Ovary (tissue), 10 donors: ENCODE measurements at places on chromosomes 7 and 10. TPM values are rescaled to one million over a fixed set of nuclear protein-coding genes. Genes with fewer than 3 reads are reported as not detected.

GRCh38 chr10:101691081-101691480 lies 3.9 kb downstream of the FBXW4 start:
- no peak for DNase-seq

CDC14C gene
- not detected for polyA plus RNA-seq

DNA sequence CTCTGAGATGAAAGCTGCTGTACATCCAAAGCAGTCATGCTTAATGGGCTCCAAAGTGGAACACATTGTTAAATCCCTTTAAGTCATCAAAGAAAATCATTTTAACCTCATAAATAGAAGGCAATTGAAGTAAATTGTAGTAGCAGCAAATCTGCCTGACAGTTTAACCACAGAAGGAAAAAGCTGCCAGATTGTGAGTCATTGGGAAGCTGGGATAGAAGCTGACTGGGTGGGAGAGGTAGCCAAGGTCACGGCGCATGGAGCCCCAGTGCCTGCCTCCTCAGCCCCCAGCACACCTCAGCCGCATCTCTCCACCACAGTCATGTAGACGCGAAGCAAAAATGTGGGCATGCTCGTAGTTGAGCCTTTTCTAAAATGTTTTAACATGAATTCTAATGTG lies 44.0 kb downstream of the TARP start:
- DNase-seq: no peak

DNA sequence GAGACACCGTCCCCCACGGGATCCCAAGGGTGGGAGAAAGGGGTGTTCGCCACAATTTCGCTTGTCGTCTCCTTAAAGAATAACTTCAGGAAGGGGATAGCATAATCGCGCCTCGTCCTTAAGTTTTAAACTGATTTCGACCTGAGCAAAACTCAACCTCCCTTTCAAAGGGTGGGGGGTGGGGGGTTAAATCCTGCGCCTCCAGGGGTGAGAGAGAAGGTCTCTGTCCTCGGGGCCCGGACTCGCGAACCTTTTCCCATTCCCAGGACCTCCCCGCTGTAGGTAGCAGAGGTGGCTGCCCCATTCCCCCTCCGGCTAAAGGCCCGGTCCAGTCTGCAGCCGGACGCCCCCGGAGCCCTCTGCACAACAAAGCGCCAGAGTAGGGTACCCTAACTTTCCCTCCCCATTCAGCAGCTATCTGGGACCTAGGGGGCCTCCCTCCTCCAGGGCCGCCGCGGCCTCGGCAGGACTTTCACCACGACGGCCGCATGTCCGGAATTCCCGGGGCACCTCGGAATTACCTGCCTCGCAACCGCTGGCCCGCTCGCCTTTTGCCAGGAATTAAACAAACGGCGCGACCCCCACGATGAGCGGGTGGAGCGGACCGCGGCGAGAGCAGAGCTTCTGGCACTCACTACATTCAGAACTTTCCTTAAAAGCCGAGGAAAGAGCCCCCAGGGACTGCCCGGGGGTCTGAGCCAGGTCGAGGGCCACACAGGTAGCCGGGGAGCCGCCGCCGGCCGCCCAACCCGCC lies 1.7 kb downstream of the CDK6 start:
- peak; percentile 62 for DNase-seq

DNA sequence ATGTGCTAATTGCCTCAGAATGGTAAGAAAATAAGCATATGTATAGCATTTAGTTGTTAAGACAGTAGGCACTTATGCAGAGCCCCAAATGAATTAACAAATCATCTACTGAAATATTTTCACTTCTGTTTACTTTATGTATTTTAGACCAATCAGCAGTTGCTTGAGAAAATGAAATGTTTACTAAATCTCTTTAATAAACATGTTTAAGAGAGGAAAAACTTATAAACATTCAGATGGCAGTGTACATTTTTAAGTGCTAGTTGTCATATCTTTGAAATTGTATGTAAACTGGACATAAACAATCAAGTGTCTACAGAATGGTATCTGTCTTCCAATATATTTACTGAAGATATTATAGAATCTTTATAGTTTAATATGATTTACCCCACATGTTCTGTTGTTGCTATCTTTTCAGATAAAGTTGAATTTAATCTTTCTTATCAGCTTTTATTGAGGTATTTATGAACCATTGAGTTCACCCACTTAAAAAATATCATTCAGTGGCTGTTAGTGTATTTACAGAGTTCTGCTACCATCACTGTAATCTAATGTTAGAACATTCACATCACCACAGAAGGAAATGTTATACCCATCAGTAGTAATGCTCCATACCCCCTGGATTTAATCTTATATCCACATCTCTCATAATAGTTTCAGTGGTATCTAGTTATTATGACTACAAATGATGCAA lies 264.3 kb downstream of the ADK start:
- DNase-seq: no peak

PDK4 gene
- polyA plus RNA-seq: 204 TPM

DNA sequence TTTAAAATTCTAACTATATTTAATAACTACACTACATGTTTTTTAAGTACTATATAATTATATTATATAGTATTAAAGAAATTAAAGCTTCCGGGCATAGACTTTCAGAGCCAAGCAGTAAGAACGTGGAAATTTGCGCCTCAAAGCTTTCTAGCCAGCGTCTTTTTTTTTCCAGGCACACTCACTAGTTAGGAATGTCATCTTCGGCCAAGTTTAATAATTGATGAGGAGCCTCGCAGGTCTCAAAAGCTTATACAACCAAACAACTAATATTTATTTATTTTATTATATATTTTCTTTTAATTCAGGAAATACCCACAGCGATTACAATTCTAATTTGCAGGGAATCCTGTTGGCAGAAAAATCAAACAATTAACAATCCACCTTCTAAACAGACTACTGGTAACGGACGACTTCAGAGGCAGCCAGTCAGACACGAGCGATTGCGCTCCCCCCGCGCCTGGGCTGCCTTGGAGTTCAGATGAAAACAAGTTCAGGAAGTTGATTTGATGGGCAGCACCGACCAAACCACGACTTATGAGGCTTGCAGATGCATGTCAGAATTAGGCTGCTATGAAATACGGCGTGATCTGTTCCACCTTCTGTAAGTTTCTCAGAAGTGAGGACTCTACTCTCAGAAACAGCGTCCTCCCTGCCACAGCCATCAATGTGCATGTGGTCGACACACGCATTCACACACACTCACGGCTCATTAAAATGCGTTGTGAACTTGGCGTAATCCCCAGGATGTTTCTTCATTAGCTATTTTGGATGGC lies 431.8 kb upstream of the MGMT start:
- no peak for DNase-seq

GRCh38 chr10:86360657-86361056 lies 5.9 kb downstream of the GRID1 start:
- DNase-seq: no peak

- DNase-seq: no peak
These were observed 135.9 kb upstream of the ASAH2 start for GRCh38 chr10:50387007-50387731.

DNA sequence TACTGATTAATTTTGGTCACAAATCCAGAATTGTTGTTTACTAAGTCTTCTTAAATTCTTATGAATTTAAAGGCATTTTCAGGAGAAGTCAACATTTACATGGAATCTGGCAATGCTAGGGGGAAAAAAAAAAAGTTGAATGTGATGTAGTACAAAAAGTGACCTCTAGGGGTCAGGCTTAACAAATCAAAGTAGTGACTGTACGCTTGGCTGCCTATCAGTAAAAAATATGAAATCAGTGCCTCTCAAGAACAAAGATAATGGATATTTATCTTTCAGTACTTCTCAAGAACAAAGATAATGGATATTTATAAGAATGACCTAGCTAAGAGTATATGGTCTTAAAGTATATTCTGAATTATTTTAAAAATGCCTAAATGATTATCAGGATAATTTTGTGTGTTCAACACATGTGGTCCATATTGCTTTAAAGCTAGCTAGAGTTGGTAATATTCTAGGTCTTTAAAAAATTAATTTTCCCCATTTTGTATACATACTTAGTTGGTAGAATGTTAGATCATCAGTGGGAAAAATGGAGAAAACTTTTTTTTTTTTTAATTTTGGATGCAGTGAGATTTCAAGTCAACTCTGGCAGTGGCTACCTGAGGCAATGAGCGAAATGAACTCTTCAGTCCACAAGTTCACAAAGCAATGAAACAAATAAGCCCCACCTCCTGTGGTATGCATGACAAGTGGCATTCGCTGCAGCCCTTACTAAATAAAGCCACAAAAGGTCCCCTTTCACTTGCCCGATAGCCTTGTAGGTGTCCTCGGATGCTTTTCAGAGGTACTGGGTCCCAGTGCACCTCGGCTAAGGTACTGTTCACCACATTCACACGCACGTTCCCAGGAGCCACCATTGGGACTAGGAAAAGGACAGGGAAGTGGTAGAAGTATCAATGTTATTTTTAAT lies 51.2 kb upstream of the LAMB4 start:
- no peak for DNase-seq

DNA sequence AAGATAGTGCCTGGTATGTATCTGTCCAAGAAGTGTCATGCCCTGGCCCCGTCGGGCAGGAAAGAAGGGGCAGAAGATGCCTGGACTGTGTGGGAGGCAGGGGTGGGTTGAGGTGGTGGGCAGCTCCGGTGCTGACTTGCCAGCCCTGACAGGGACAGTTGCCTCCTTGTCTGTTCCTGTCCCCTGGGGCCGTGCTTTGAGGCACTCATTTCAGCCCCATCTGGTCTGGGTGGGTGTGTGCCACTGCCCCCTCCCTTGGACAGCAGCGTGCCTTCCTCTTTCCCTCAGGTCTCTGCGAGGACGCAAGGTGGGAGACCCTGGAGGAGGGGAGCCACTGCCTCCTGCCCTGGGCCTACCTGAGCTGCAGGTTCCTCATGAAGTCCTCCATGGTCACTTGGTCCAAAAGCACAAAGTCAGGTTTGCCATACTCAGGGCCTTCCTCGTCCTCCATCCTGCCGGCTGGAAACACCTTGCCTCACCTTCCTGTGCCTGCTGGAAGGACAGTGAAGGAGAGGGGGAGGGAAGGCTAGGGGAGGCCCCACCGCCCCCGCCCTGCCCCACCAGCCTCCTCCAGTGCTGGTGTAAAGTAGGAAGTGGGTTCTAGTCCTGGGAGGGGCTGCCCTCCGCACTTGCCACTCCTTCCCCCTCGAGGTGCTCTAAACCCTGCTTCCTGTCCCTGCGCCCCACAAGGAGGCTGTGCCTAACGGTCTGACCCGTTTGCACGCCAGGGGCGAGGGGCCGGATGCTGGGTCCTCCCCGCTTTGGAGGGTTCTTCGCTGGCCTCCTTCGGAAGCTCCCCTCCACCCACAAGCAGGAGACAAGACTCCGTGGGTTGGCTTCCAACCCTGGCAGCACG lies at the start of gene MYO1G:
Gene MYO1G (minus strand): TSS at position 505 of the 856 bp plus-strand sequence. CDS start 54 bp downstream, at position 451.
- DNase-seq: no peak

GRCh38 chr10:43047288-43047970 lies 29.4 kb upstream of the RET start:
- no peak for DNase-seq

CUL2 gene
- 25.5 TPM for polyA plus RNA-seq

DNA sequence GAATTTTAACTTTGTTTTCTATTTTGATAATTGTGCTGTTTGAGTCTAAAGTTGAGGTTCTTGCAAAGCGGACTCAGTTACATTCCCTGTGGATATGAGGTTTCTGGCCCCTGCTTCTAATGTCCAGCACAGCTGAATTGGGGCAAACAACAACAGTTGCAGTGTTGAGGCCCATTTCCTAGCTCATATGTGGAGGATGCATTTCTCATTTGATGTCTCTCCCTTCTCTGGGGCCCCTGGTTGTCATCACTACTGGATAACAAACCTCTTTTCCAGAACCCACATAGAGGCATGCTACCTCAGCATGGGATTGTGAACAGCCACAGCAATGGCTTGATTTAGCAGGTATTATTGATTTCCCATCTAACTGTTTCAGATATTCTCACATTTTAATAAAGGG lies 208.2 kb upstream of the VSTM2A start:
- no peak for DNase-seq

DYNC1I1 gene
- polyA plus RNA-seq: 4.2 TPM

- no peak for DNase-seq
These were observed 231.3 kb upstream of the MKLN1 start for GRCh38 chr7:131096267-131096927.

CASTOR2 gene
- polyA plus RNA-seq: 1.9 TPM

KEL gene
- polyA plus RNA-seq: 0.13 TPM

- no peak for DNase-seq
These were observed 1291.5 kb downstream of the TYW1 start for GRCh38 chr7:68288144-68288593.

SP8 gene
- polyA plus RNA-seq: not detected

- no peak for DNase-seq
These were observed 313.3 kb upstream of the AKR1E2 start for GRCh38 chr10:4512671-4513240.

DNA sequence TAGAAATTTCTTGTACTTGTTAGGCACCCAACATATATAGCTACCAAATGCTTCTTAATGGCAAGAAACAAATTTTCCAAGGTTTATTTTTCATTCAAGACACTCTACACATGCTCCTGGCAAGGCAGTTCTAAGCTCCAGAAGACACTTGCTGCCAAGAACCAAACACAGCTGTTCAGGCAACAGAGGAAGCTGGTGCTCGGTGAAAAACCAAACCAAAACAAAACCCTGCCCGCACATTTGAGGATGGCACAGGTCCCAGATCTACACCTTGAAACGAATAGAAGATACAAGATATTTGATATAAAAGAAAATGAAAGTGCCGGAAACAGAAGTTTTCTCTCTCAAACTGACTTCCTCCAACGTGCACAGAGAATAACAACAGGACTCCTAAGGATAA lies 4.9 kb upstream of the DNTT start:
- no peak for DNase-seq

GRCh38 chr7:50352282-50352681 lies 47.8 kb downstream of the IKZF1 start:
- DNase-seq: no peak

GRCh38 chr7:64516451-64516850 lies 46.4 kb downstream of the ZNF680 start:
- DNase-seq: no peak

DNA sequence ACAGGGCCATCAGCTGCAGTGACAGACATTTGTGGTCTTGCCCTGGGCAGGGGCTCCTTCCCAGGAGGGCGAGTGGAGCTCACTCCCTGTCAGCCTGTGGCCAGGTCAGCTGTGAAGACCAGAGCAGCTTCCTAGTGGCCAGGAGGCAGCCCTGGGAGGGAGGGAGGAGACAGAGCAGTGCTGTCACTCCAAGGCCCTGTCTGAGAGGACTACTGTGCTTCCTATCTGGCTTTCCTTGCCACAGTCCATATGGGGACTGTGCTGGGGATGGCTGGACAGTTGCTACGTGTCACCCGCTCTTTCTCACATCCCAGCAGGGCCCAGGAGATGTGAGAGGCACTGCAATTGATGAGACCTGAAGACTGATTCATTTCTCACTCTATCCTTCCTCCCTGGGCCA lies 15.2 kb upstream of the ADCYAP1R1 start:
- no peak for DNase-seq

PPP1R17 gene
- polyA plus RNA-seq: not detected
